Activated CD4-positive, CD25-positive, alpha-beta regulatory T cell treated with anti-CD3 and anti-CD28 coated beads, Interleukin-2, amount 50 U/mL, for 16 hours (primary cell): ENCODE measurements at places on chromosomes 7 and 10.

- DNase-seq, result no peak
Observed at GRCh38 chr10:113130014-113130641, 180.1 kb downstream of the TCF7L2 start.

DNA sequence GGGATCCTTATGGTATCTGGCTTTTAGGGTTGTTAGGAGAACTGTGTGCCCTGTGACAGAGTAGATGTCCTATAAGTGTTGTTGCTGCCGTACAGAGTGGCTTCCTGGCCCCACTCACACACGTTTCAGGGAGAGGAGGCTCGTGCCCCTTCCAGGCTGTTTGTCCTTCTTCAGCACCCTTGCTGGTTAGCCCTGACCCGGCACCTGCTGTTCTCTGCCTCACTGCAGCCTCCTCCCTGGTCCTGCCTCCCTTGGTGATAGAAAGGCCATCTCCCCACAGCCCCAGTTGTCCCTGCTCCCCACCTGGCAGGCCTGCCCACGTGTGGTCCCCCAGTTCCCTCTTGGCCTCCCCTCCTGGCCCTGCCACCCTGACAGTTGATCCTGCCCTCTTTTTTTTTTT lies 2.3 kb downstream of the CLIP2 start:
- no peak for DNase-seq

DNA sequence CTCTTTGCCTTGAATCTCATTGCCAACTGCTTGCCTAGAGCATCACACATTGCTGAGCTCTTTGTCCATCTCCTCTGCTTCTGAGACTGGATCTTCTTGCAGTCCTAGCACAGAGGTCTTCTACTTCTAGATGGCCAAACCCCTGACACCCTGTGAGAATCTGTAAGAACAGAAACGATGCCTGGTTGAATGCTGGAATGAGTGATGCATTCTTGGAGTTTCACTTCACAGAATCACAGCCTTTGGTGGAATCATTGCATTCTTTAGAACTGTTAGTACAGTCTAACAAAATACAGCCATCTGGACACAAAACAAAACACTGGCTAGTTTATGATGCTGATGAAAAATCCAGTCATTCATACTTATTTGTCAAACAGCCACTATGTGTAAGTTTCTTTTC lies 141.7 kb upstream of the ITGB1 start:
- no peak for DNase-seq

DNA sequence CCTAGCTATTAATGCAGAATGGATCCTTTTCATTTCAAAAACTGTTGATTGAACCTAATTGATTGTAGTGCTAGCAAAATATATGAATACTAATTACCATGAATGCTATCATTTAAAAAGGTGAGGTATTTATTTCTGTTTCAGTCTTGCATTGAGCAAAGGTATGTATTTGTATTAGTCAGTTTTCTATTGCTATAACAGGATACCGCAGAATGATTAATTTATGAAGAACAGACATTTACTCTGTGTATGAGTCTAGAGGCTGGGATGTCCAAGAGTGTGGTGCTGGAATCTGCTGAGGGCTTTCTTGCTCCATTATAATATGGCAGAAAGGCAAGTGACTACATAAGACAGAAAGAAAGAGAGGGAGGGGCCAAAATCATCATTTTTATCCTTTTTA lies 199.2 kb downstream of the KIF20B start:
- DNase-seq, result no peak
